Pulmonary artery endothelial cell (primary cell): ENCODE measurements at places on chromosomes 12 and 14. TPM values are rescaled to one million over a fixed set of nuclear protein-coding genes. Genes with fewer than 3 reads are reported as not detected.

The OR11H12 gene
- not detected in 2 replicates for total RNA-seq

The MIP gene
- total RNA-seq, result 0.07 and 0.20 TPM in 2 replicates

The ARHGEF40 gene
- 4.1 and 6.2 TPM in 2 replicates for total RNA-seq

The RFX4 gene
- not detected in 2 replicates for total RNA-seq
